Stimulated activated CD4-positive, alpha-beta T cell treated with anti-CD3 and anti-CD28 coated beads, Interleukin-1b, Interleukin-23, amount 100 ng/mL, for 1 hour (primary cell): ENCODE measurements at places on chromosomes 3 and 15.

GRCh38 chr3:166660962-166661361 lies 719.1 kb downstream of the ZBBX start:
- DNase-seq = no peak

GRCh38 chr15:88232771-88233201 lies 23.8 kb downstream of the NTRK3 start:
- DNase-seq = no peak

DNA sequence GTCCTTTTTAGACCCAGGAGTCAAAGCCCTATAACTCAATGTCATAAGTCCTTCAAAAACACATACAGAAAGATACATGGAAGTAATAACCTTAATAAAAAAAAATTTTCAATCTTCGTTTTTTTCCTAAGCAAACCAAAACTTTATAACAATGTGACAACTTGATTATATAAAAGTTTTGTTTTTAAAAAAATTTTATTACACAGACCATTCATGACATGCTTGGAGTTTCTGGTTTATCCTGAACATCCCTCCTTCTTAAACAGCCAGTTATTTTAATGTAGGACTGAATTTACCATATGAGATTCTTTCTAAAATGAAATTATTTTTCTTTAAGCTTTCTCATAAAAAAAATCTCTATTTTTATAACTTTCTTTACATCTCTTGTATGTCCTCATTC lies 30.7 kb downstream of the IQCF6 start:
- no peak for DNase-seq

DNA sequence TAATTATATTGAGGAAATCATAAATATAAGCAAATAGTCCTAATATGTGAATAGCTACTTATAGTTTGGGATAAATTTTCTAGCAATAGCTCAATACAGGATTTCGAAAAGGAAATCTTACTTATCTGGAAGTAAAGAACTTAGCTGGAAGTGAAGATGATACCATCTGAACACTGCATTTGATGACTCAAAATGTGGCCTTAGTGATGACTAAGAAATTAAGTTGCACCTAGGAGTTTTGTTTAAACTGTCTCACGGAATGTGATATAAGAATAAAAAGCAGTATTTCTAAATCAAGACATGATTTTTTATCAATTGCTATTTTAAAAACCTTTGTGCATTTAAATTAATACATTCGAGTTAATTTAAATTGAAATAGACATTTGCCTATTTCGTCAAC lies 91.2 kb downstream of the EOMES start:
- DNase-seq = no peak

DNA sequence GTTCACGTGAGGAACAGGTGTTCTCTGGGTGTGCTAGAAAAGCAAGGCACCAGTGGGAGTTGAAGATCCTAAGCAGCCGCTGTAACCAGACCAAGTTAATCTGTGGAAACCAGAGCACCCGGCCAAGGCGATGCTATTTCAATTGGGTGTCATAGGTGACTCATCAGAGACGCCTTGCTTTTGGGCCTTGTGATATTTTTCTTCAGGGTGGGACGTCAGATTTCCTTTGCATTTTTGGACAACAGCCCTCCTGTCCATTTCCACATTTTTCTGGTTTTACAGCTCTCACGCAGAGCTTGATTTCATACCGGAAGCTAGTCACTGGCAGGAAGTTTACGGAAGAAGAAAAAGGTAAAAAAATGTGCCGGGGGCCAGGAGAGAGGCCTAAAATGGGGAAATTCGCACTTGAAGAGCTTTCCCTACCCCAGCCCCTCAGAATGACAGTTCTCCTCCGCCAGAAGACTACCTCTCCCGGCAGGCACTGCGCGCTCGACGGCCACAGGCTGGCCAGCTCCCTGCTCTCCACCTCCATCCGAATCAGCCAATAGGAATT lies 471 bp upstream of the KBTBD8 start:
- DNase-seq = no peak

GRCh38 chr3:186637686-186638085 lies 2.5 kb upstream of the FETUB start:
- DNase-seq = no peak

- no peak for DNase-seq
Measured at GRCh38 chr3:131553495-131554247, 50.9 kb upstream of the MRPL3 start.

DNA sequence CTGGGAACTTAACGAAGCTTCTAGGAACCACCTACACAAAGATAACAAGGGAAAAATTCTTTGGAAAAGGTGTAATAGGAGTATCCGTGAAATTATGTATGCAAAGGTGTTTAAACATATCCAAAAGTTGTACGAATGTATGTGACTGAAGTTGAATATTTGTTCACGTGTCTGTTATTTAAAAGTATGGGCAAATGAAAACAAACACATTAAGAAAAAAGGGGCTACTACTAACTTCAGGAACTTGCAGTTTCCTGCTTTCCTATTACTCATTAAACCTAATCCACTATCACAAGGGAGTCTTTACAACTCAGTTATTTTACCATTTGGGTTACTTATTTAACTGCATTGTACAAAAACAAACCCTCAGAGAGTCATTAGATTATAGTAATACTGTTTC lies 33.9 kb upstream of the GRAMD1C start:
- DNase-seq = no peak

- DNase-seq = no peak
Measured at GRCh38 chr15:82095803-82096202, 50.0 kb upstream of the MEX3B start.

DNA sequence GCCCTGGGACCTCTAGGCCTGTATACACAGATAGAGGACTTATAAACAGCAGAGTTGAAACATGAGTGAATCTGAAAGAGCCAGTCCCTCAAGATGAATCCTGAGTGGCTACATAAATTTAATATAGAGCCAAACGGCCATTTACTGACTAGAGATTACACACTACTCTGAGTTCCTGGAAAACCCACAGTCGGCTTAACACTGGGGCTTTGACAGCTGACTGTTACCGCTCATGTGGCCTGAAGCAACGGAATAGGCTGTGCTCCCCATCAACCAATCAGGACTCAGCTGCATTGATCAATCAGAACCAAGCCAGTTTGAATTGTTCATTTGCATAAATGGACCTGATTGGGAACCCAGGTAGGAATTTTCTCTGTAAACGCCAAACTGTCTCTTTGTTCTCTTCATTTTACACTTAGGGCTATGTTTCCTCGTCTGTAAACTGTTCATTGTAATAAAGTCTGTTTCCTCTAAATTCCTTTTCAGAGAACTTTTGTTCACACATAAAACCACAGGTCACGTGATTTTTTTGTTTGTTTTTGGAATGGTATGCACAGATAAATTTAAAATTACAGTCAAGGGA lies 40.5 kb downstream of the CCNL1 start:
- no peak for DNase-seq

GRCh38 chr15:81330366-81331090 lies 6.6 kb upstream of the STARD5 start:
- DNase-seq = no peak

DNA sequence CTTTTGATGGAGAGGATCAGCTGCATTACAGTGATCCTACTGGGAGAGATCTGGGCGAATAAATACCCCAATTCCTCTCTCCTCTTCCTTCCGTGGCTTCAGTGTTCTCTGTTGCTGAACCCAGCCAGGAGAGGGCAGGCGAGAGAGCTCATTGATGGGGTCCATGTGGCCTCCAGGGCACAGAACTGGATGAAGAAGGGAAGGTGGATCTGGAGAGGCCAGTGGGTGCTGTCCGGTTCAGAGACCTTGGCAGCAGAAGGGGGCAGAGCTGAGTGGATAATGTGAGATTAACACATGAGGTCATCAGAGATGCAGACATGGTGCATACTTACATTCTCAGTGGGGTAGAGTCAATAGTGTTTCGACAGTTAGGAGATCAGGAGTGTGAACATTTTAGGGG lies 193.6 kb downstream of the CLSTN2 start:
- DNase-seq = no peak

GRCh38 chr3:194215392-194215791 lies 79.4 kb downstream of the HES1 start:
- DNase-seq = no peak

GRCh38 chr3:74263031-74263430 lies 351.4 kb downstream of the CNTN3 start:
- DNase-seq = no peak

GRCh38 chr3:177703788-177704187 lies 506.5 kb upstream of the TBL1XR1 start:
- no peak for DNase-seq

GRCh38 chr15:98083203-98083910 lies 122.9 kb downstream of the ARRDC4 start:
- DNase-seq = no peak

GRCh38 chr15:63870487-63871209 lies 36.9 kb upstream of the HERC1 start:
- DNase-seq = no peak

GRCh38 chr3:189519458-189519857 lies 111.7 kb upstream of the TP63 start:
- no peak for DNase-seq

GRCh38 chr3:11220230-11220629 lies 52.0 kb upstream of the ATG7 start:
- DNase-seq = no peak

- no peak for DNase-seq
Measured at GRCh38 chr3:81544385-81544784, 217.1 kb downstream of the GBE1 start.

GRCh38 chr3:73045391-73045790 lies 16.1 kb upstream of the EBLN2 start:
- DNase-seq = no peak

DNA sequence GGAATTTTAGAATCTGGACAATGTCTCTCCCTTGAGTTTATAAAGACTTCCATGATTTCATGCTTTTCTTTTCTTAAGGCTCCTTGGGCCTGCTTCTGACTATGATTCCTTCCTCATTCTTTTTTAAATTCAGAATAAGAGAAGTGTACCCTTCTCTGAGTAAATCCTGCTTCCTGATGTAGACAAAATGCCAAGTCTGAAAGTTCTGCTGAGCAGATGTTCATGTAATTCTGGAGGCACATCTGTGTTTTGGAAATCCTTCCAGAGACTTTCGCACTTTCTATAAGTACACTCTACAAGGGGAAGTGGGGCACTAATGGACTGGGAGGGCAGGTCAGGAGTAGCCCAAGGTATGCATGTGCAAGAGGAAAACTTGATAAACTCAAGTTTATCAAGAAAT lies 24.8 kb downstream of the TPM1 start:
- DNase-seq = no peak

GRCh38 chr3:37181756-37182155 lies 7.4 kb upstream of the LRRFIP2 start:
- no peak for DNase-seq

GRCh38 chr3:172244011-172244410 lies 204.2 kb downstream of the GHSR start:
- DNase-seq = no peak

DNA sequence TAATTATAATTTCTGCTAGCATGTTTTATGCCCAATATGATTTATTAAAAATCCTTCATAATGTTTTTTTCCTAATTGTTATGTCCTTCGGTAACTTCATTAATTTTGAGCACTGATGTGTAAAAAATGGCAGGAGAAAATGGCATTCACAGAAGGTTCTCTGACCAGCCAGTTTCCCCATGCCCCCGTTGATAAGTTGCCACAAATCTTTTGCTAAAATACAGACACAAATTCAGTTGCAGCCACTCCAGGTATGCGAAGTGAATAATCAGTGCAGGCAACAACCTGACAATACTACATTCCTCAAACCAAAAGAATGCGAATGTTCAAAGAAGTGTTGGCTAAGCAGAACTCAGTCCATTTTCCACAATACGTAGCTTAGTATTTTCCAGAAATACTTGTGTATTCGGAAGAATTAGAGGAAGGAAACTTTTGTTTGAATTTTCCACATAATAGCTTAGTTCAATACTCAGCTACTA lies 32.7 kb downstream of the CHL1 start:
- no peak for DNase-seq

DNA sequence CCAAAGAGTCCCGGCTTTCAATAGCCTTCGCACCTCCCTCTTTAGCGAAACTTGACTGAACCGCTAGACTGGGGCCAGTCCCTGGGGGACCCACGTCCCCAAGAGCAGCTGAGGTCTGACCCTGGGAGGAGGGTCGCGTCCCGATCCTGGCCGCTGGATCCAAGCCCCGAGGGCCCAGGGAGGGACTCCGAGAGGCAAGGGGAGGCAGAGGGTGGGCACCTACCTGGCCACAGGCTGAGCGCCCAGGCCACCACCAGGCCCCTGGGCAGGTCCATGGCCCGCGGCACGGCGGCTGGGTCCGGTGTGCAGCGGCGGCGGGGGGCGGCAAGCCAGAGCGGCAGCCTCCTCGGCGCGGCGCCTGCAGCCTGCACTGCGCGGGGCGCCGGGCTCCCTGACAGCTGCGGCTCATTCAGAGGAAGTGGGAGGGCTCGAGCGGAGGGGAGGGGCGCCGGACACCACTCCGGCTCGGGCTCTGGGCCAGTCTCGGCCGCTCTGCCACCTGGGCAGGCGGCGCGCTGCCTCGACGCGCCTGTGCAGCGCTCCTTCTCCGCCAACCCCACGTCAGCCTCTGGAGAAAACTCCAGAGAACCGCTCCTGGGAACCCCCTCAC lies at the start of gene ITGA11:
Gene ITGA11, minus strand, starts transcription at position 372 of the 610 bp plus-strand sequence. Its CDS starts 97 bp downstream, at position 275.
- DNase-seq = no peak

DNA sequence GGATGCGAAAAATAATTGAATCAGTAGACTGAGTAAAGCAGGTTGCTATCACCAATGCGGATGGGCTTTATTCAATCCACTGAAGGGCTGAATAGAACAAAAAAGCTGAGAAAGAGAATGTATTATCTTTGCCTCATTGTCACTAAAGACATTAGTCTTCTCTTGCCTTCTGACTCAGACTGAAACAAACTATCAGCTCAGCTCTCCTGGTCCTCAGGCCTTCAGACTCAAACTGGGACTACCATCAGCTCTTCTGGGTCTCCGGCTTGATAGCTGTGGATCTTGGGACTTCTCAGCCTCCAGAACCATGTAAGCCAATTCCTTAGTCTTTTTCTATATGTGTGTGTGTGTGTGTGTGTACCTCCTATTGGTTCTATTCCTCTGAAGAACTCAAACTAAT lies 12.6 kb downstream of the IFT57 start:
- no peak for DNase-seq

- no peak for DNase-seq
Measured at GRCh38 chr3:177146646-177147045, 50.6 kb downstream of the TBL1XR1 start.

- no peak for DNase-seq
Measured at GRCh38 chr3:157311633-157312375, 124.8 kb upstream of the PTX3 start.

- DNase-seq = no peak
Measured at GRCh38 chr3:192336286-192336685, 391.1 kb downstream of the FGF12 start.

DNA sequence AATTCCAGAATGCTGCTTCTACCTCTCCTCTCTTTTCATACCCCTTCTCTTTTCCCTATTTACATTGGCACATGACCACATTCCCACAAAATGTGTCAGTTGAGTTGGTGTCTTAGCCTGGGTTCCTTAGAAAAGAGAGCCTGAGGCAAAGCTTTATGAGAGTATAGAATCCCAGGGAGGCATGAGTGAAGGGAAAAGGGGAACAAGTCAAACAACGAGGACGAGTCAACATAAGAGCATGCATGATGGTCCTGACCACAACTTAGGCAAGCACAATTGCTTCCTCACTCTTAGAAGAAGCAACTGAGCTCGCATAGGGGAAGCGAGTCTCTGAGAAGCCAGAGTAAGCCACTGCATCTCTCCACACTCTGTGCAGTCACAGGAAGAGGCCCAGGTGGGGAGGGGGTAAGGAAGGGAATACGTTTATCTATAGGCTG lies 15.4 kb upstream of the ZNF774 start:
- no peak for DNase-seq

- DNase-seq = no peak
Measured at GRCh38 chr3:134869153-134869726, 74.2 kb downstream of the EPHB1 start.

GRCh38 chr15:96737408-96737807 lies 406.9 kb downstream of the NR2F2 start:
- DNase-seq = no peak
